CD8-positive, alpha-beta memory T cell (primary cell): ENCODE measurements at places on chromosomes 5 and 9. TPM values are rescaled to one million over a fixed set of nuclear protein-coding genes. Genes with fewer than 3 reads are reported as not detected.

AFAP1L1 gene
- not detected for total RNA-seq

TMEM8B gene
- 2.1 TPM for total RNA-seq

UHRF2 gene
- 55.2 TPM for total RNA-seq

FLT4 gene
- total RNA-seq = 8.2 TPM

GNAQ gene
- 17.1 TPM for total RNA-seq

UBAP1 gene
- 39.7 TPM for total RNA-seq
